ENCODE measurements at places on chromosomes 2 and 18.
A peak's percentile ranks its signal among the peaks of the same experiment; 100 is the strongest.

GRCh38 chr2:18831916-18832510 lies 242.6 kb upstream of the NT5C1B start:
- no peak for DNase-seq

DNA sequence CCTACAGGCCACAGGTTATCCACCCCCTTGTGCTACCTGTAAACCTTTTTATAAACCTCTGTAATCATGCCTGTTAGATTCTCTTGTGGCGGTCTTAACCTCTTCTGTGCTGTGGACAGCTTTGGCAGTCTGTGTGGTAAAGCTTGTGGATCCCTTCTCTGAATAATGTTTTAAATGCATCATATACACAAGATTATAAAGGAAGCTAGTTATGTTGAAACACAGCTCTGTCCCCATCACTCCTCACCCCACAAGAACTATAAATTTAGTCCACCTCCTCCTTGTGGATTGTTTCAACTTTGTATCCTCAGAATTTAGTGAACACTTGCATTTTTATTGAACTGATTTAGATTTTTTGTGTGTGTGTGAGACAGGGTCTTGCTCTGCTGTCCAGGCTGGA lies 107.7 kb downstream of the ICA1L start:
- no peak for DNase-seq

- no peak for DNase-seq
These were observed 10.7 kb downstream of the CAB39 start for GRCh38 chr2:230723363-230723762.

DNA sequence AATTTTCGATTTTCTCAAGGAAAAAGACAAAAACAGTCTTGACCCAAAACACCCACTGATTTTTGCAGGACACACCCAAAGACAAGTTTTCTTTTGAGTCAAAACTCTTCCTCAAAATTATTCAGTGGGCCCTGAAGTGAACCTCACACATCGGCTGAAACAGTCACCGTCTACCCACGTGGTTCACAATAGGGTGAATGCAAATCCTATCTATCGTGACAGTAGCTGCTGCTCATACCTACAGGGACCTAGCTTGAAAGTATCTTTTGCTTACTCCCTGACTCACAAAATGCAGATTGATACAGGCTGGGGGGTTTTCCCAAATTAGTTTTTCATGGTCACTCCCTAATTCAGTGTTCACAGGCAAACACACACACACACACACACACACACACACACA lies 10.7 kb upstream of the CD226 start:
- no peak for DNase-seq

DNA sequence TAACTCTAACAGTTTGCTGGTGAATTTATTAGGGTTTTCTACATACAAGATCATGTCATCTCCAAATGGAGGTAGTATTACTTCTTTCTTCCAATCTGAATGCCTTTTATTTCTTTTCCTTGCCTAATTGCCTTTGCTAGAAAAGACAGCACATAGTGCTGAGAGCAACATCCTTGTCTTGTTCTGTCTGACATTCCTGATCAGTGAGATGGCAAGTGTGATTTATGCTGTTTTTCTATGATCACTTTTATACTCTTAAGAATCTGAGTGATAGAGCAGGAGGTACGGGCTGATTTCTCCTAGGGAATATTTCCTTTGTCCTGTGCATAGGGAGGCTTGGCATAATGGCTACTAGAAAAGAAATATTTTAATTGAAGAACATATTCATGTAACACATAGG lies 17.3 kb downstream of the LYPD6B start:
- DNase-seq: no peak

DNA sequence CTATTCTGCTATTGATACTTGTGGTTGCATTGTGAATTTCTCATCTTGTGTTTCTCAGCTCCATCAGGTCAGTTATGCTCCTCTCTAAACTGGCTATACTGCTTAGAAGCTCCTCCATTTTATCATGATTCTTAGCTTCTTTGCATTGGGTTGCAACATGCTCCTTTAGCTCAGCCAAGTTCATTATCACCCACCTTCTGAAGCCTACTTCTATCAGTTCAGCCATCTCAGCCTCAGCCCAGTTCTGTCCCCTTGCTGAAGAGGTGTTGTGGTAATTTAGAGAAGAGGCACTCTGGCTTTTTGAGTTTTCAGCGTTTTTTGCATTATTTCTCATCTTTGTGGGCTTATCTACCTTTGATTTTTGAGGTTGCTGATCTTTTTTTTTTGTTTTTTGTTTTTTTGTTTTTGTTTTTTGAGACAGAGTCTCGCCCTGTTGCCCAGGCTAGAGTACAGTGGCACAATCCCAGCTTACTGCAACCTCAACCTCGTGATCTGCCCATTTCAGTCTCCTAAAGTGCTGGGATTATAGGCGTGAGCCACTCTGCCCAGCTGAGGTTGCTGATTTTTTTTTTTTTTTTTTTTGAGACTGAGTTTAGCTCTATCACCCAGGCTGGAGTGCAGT lies 36.0 kb downstream of the ANKRD12 start:
- no peak for DNase-seq

GRCh38 chr2:43943323-43943722 lies 52.5 kb downstream of the LRPPRC start:
- DNase-seq: no peak

DNA sequence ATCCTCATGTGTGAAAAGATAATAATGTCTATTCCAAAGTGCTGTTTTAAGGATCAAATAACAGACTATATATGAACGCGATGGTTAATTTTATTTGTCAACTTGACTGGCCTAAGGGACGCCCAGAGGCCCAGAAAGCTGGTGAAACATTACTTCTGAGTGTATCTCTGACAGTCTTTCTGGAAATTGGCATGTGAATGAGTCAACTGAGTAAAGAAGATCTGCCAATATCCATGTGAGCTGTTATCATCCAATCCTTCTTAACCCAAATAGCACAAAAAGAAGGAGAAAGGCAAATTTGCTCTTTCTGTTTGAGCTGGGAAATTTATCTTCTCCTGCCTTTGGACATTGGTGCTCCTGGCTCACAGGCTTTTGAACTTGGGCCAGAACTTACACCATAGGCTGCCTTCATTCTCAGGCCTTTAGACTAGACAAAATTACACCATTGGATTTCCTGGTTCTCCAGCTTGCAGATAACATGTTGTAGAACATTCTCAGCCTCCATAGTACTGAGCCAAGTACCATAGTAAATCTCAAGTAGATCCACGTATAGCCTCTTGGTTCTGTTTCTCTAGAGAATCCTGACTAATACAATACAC lies 114.7 kb upstream of the DOCK10 start:
- DNase-seq: no peak

GRCh38 chr18:68679528-68679927 lies 35.4 kb downstream of the TMX3 start:
- DNase-seq: no peak

- peak; percentile 14 for DNase-seq
These were observed 45.2 kb upstream of the NOSTRIN start for GRCh38 chr2:168757223-168757622.

- DNase-seq: no peak
These were observed 7.9 kb downstream of the SF3B1 start for GRCh38 chr2:197426723-197427603.

DNA sequence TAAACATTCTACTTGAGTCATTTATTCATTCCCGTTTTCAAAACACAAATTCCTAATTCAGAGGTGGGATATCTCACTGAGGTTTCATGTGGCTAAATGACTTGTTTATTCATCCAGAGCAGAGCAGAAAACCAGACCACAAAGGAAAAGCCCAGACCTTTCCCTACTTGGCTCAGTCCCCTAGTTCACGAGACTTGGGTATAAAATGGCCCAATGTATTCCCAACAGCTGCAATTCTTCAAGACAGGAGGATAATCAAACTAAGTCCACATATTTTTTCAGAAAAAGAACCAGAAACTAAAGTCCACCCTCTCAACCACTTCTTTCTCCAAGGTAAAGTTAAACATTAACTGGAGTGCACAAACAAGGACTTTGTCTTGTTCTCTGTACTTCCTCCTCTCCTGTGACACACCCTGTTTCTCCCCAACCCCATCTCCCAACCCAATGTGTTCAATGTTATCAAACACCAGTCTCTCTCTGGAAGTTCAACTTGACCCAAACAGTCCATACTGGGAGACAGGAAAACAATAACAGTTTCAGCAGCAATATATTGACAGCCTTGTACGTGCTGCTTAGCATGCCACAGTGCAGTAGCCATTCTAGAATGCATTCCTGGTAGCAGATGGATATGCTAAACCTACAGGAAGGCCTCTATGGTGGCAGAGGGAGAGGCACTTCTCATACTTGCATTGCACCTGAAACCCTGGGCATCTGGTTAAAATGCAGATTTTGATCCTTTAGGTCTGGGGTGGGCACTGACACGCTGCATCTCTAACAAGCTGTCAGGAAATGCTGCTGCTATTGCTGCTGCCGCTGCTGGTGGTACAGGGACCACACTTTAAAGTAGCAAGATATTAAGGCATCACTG lies 110.7 kb downstream of the INO80D start:
- DNase-seq: no peak

- no peak for DNase-seq
These were observed 164.1 kb downstream of the KLHL29 start for GRCh38 chr2:23549051-23549450.

All from hematopoietic multipotent progenitor cell treated with erythropoietin and hydrocortisone succinate and interleukin-3 and kit ligand, for 8 days (in vitro differentiated cells).